Stimulated activated CD8-positive, alpha-beta memory T cell treated with anti-CD3 and anti-CD28 coated beads, Interleukin-2, amount 100 ng/mL, for 48 hours (primary cell): ENCODE measurements at places on chromosomes 5 and 9.

DNA sequence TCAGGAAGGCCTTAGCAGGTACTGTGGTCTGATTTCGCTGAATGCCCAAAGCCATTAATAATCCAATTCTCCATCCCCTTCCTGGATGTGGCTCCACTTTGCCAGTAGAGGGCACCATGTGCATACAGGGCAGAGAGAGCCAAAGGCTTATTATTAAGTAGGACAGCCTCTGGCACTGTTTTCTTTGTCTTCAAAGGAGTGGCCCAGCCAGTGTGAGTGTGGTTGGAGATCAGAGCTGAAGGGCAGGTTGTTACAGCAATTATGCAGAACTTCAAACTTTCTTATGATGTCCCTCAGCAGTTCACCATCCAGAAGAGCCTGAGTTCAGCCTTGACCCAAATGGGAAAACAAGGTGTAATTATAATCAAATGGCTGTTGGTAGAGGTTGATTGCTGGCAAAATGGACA, 38.6 kb upstream of the CEMIP2 start:
- DNase-seq: peak; percentile 29

GRCh38 chr5:145991044-145991575, 54.7 kb downstream of the SH3RF2 start:
- DNase-seq: no peak

- DNase-seq: no peak
These were observed 298.0 kb downstream of the FBXL7 start for GRCh38 chr5:15798006-15798405.

DNA sequence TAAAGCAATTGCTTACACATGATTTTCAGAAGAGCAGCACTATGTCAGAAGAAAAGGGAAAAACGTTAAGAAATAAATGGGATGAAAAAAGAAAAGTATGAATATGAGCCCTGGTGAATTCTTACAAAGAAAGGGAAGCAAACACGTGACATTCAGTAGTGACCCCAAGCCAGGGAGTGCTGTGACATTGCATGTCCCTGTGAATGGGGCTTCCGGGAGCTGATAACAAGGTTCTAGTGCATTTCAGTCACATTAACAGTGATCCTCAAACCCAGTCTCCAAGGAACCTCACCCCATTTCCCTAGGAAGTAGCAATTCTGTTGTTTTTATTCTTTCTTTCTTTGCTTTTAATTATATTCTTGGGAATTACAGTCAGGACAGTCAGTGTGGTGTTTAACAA, 27.3 kb downstream of the TMEM252 start:
- DNase-seq: no peak

- no peak for DNase-seq
These were observed 207.2 kb upstream of the DAB2 start for GRCh38 chr5:39631958-39632357.

DNA sequence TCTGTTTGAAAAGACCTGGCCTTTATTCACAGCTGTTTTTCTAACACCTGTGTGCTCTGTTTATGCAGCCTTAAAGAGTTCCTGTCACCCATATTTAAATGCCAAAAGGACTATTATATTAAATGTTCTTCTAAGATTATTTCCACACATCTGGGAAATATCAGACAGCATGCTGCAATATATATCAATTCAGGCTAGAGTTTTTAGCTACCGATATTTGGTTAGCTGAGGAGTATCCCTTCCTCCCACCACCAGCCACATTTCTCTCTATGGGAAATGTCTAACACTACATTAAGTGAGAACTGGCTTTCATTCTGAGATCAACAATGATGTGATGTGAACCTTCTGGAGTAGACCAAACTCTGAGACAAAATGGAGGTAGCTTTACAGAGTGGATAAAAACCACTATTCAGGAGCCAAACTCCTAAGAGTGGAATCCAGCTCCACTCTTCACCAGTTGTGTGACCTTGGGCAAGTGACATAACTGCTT, 509.2 kb downstream of the ZNF608 start:
- no peak for DNase-seq

DNA sequence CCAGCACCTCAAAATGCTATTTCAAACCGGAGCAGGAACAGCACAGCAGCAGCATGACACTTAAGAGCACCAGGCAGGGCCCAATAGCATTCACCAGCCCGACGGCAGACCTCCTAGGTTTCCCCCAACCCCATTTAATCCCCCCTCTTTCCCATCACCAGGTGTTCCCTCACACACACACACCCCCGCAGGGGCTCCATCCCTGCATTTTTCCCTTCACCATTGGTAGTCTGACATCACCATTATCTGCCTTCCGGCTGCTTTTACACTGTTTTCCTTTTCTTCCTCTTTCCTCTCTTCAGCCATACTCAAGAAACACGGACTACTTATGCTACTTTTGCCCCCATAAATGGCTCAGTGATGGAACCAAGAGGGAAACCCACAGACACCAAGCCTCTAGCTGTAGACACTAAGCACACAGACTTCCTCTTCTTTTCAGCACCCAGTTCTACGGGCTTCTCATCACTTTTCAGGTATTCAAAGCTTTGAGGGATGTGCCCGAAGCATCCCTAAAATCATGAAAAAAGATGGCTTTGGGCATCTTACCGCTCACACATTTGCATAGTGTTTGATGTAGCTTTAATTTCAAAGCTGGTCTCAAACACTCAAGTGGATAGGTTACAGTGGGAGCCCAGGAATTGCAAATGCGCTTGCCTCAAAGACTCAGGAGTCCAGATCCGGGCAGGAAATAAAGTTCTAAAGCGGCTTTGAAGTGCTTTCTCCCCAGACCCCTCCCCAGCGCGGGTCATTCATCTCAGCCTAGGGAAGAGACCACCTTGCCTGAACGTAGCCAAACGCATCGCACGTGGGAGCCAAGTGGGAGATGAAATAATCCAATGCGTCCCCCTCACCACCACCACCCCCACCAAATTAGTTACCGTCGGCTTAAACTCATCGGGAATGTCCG, 141.5 kb downstream of the TSSK1B start:
- DNase-seq: no peak

DNA sequence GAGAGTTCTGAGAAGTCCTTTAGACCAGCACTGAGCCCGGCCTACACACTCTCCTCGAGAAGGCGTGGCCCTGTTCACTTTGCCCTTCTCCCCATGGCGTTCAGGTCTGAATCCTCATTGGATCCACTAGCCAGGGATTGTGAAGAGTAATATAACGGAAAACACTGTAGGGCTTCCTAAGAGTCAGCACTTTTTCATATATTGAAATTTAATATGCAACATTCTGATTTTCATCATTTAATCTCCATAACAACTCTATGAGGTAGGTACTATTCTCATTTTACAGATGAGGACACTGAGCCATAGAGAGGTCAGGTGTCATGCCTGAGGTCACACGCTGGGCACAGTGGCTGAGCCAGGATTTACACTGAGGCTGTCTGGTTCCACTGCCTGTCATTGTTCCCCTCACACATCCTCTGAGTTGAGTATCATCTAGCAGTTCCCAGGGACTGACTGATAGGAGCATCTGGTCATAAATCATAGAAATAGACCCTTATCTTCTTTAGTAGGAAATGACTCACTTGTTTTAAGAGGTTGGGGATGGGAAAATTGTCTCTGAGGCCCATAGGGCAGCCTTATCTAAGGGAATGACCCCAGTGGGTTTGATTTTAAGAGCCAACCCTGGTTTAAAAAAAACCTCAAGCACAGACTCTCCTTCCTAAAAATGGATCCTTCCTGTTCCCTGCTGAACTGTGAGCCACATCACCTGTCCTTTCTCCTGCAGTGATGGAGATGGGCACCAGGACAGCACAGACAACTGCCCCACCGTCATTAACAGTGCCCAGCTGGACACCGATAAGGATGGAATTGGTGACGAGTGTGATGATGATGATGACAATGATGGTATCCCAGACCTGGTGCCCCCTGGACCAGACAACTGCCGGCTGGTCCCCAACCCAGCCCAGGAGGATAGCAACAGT, 41.2 kb downstream of the THBS4 start:
- DNase-seq: no peak

DNA sequence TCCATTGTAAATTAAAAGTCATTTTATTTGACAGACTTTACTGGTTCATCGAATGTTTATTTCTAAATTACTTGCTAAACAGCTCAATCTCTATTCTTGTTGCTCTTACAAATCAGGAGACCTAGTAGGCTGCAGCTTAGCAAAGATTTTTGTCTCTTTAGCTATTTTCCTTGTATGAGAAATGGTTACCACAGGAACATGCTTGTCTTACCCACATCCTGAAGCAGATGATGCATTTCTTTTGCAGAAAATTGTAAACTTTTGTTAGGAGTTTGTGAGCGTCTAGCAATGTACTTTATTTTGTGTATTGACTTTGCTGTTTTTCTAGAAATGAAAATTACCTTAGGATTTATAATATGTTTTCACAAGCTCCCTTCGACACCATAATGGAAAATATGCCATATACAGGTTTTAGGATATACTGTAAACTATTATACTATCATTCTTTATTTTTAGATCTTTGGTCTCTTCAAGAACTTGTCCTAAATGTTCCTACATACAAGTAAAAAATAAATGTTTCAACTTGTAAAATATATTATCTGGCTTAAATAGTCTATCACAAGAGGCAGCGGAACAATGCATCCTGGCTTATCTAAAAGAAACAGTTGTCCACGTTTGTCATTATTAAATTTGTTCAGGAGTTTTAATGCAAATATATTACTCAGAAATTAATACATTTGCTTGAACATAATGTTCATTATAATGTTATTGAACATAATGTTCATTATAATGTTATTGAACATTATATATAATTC, 54.1 kb downstream of the SPEF2 start:
- no peak for DNase-seq

- DNase-seq: no peak
These were observed 802.2 kb downstream of the CDH12 start for GRCh38 chr5:22050931-22051330.

DNA sequence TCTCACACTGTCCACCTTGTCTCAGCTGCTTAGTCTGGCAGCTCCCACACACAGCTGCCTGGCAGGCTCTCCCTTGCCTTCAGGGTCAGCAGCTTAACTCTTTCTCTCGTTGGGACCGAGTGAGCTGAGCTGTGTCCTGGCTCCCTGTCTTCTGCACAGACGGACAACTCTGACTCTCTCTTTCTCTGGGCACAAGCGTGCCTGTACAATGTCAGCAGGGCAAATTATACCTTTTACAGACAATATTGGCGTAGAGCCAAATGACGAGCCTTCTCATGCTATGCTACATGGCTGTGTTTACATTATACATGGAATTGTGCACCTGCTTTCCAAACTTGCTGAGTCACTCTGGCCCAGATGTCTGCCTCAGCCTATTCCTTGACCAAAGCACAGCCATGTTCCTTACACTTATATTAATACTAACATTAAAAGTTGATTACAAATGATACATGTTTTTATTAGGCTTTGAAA, 188.6 kb downstream of the CYLC2 start:
- no peak for DNase-seq

DNA sequence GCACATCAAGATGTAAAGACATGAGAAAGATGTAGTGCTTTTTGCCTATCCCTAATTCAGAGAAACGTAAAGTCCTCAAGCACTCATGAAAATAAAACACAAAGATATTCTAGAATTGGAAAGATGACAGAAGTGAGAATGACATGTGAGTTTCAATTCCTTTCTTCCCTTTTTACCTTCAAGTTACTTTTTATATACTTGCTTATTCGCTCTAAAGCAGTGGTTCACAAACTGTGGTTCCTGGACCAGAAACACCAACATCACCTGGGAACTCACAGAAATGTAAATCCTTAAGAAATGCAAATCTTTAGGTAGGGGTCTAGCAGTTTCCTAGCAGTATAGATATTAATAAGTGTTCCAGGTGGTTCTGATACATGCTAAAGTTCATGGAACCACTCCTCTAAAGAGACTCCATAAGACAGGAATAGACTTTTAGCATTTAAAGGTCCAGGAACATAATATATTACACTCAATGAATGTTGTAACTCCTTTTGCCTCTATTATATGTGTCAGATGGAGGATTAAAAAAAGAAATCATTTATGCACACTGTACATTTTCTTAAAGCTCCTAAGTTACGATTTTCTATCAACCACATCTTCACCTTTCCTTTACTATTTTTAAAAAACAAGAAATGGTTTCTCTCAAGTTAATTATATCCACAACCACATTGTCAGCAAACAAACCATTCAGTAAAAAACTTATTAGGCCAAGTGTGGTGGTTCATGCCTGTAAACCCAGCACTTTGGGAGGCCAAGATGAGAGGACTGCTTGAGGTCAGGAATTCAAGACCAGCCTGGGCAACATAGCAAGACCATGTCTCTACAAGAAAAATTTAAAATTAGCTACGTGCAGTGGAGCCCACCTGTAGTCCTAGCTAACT, 39.9 kb downstream of the ERP44 start:
- DNase-seq: no peak
